MM.1S (cell line): ENCODE measurements at places on chromosomes 5 and 9.

- DNase-seq: no peak
These were observed 6.7 kb upstream of the ALDOB start for GRCh38 chr9:101442318-101442717.

- no peak for DNase-seq
These were observed 32.6 kb upstream of the ACO1 start for GRCh38 chr9:32351845-32352244.

DNA sequence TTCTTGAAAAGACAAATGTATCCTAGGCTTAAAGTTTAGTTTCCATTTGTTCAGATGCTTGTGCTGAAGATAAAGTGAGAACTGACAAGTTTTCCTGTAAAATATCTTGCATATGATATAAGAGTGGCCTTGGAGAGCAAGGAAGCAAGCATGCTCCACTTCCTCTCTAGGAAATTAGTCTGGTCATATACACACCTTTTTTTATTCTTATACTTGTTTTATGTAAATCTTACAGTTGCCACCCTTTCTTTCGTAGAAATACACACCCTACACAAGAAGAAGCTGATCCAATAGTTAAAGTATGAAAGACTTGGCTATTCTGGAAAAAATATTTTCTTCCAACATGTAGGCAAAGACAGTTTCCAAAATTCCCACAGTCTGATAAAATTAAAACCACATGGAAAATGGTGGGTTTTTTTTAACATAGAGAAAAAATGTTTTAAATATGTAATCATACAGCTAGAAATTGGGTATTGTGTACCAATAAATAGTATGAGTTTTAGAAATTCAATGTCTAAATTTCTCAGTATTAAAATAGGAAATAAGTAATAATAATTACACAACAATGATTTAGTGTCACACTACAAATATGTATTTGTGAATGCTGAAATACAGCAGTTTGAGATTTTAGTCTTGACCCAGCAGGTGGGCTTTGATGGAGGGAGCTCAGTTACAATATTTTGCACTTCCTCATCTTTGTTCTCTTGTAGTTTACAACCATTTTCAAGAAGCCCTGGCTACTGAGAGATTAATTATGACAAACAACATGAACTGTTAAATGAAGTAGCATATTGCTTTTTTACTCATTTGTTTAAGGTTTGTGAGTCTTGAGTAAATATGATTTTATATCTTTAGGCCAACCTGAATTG is 185.7 kb upstream of the GNA14 start:
- DNase-seq: no peak

DNA sequence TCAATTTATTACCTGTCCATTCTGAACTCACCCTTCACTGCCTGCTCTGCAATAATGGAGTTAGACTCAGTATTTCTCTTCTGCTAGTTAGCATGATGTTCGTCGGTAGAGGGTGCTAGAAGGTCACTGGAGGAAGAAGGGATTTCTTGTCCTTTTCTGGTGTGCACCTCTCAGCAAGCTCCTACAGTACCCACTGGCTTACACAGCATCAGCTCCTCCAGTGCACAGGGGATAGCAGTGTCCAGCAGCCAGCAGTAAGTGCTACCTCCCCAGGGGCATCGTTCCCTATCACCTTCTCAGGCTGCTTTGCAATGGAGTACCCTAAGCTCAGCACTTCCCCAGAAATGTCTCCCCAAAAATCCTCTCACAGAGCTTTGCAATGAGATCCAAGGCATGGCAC is 45.9 kb upstream of the APC start:
- DNase-seq: peak; percentile 70

GRCh38 chr9:8806150-8806549 is 1006.6 kb upstream of the DMAC1 start:
- DNase-seq: no peak

DNA sequence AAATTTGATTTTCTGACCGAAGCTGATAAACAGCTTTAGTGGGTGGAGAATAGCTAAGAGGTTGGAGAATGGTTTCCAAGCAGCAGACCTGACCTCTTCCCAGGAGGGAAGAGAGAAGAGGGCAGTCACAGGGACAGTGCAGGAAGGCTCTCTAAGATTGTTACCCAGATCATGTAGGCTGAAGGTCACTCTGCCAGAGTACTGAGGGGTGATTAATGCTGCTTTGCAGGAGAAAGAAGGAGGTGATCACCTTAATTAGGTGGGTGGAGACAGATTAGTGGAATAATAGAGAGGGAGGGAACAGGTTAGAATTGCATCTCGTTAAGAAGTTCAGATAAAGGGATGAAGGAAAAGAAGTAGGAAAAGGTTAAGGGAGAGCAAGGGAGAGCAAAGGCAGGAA is 440.5 kb downstream of the BRINP1 start:
- no peak for DNase-seq

GRCh38 chr9:106755736-106756135 is 107.2 kb upstream of the ZNF462 start:
- no peak for DNase-seq

GRCh38 chr5:44932922-44933585 is 124.3 kb downstream of the MRPS30 start:
- DNase-seq: peak; percentile 77

GRCh38 chr5:20367178-20367577 is 379.2 kb upstream of the CDH18 start:
- no peak for DNase-seq

DNA sequence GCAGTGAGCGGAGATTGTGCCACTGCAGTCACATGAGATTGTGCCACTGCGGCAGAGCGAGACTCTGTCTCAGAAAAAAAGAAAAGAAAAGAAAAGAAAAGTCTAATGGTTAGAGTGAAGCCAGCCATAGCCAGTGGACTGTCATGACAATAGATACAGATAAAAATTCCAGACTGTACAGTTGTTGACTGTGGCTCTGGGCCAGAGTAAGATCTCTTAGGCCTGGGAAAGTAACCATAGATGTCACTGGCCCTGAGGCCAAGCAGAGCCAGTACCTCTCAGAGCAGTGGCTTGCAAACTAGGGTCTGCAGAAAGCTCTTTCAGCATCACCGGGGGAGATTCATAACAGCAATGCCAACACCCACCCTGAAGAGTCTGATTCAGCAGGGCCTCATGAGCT is 44.1 kb upstream of the SUB1 start:
- no peak for DNase-seq

DNA sequence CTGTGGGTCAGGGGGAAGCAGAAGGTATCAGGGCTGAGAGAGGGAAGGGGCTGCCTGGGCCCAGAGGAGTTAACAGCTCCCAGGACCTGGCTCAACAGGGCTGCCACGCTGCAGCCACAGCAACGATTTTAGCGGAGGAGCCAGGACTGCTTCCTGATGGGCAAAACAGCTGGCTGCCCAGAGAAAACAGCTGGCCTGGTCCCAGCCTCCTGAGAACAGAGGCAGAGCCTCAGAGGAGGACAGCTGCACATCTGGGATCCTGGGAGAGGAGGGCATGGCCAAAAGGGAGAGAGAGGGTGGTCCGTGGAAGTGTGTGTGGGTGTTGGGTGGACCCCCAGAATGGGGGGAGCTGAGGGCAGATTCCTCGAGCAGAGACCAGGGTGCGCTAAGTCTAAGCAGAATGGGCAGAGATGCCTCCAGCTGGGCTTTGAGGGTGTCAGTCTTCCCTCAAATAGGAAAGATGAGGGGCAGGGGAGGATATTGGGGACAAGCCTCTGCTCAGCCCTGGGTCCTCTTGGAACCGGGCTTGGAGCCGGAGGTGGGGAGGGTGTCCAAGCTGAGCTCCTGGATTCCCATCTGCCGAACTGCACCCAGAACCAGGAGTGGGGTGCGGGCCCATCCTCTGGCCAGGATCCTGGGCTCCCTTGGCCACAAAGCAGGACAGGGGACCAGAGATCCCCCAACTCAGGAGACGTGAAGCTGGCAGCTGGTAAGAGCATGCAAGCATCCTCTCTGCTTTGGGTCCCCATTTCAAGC is 9.1 kb upstream of the CERCAM start:
- no peak for DNase-seq

DNA sequence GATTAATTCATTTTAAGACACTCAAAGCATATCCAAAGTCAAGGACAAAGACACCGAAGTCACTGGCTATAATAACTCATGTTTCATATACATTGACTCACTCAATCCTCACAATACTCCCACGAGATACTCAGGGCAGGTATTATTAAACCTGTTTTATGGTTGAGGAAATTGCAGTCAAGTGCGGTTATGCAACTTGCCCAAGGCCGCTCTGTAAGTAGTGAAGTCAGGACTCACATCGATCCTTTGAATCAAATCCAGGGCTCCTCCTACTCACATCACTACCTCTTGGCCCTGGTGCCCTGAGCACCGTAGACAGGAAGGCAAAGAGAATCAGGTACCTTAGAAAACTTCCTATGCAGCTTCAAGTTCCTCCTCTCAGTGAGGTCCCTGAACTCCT is 87.8 kb upstream of the APC start:
- no peak for DNase-seq

- DNase-seq: no peak
These were observed 9.6 kb downstream of the PFDN1 start for GRCh38 chr5:140293091-140293848.

DNA sequence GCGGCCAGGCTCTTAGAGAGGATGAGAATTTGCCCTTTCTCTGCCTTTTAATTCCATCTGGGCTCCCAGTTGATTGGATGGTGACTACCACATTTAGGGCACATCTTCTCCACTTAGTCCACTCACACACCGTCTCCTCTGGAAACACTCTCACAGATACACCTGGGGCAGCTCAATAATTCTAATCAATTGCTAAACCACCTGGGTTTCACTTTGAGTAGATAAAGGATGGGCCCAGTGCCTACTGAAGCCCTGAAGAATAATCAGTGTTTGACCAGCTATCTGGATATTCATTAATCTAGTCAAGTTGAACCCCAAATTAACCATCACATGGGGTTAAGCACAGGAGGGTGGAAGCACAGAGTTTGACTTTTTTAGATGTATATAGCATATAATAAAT is 19.1 kb downstream of the MAN2A1 start:
- DNase-seq: no peak

- no peak for DNase-seq
These were observed 57.4 kb upstream of the ECM2 start for GRCh38 chr9:92592946-92593861.

DNA sequence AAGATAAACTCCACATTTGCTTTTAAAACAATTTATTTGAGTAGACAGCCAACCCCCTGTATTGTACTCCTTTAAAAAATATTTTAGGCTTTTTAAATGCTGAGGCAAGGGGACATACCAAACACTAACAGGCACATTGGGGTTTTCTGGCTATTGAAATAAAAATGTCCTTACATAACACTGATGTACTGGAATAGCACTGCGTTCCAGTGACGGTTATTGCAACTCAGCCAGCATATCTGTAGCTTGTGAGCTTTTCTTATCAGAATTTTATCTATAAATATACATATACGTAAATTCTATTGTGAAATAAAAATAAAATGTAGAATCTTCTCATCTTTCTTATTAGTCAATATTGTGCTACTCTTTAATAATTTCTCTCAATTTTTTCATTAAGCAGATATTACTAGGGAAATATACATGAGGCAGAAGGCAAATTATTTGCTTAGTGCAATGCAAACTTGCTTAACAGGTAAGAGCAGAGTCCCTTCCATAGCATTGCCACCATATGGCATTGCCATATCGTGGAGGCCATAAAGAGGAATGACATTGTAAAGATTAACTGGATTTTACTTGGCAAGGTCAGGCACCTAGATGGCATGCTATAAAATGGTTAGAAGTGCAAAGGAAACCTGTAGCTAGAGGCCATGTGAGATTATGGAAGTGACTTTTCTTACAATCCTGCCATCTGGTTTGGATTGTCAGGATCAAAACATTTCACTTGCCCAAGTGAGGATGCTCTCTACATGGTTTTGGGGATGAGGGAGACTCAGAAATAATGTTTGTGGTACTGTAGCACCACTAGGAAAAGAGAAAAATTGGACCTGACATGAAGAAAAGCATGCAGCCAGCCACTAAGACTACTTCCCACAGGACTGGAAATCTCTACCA is 94.8 kb upstream of the CDKN2B start:
- no peak for DNase-seq

DNA sequence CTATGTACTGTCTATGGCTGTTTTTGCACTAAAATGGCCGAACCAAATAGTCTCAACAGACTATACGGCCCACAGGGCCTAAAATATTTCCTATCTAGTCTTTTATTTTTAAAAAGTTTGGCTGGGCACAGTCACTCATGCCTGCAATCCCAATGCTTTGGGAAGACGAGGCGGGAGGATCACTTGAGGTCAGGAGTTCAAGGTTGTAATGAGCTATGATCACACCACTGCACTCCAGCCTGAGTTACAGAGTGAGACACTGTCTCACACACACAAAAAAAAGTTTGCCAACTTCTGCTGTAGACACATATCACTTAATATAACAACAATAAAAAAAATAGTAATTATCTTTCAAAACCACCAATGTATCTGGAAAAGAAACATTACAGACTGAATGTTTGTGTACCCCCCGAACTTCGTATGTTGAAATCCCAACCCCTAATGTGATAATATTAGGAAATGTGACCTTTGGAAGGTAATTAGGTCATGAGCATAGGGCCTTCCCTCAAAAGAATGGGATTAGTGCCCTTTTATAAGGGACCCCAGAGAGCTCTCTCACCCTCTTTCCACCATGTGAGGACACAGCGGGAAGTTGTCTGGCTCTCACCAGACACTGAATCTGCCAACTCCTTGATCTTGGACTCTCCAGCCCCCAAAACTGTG is 53.5 kb upstream of the HK3 start:
- no peak for DNase-seq

GRCh38 chr5:17670353-17670752 is 36.1 kb downstream of the TAF11L14 start:
- no peak for DNase-seq

DNA sequence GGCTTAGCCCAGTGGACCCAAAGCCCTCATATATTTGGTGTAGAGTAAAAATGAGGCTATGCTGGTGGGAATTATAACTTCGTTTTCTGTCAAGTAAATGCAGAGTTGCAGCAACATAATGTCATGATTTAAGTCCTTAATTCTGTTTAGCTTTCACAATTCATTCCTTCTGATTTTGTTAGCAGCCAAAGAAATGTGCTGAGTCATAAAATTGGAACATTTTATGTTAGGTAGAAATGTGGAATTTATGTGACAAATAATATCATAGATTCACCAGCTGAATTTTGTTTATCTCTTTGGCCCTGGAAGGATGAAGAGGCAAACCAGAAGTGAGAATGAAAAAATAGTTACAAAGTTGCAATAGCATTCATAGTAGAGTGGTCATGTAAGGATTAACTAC is 247.0 kb downstream of the TRPM3 start:
- no peak for DNase-seq

DNA sequence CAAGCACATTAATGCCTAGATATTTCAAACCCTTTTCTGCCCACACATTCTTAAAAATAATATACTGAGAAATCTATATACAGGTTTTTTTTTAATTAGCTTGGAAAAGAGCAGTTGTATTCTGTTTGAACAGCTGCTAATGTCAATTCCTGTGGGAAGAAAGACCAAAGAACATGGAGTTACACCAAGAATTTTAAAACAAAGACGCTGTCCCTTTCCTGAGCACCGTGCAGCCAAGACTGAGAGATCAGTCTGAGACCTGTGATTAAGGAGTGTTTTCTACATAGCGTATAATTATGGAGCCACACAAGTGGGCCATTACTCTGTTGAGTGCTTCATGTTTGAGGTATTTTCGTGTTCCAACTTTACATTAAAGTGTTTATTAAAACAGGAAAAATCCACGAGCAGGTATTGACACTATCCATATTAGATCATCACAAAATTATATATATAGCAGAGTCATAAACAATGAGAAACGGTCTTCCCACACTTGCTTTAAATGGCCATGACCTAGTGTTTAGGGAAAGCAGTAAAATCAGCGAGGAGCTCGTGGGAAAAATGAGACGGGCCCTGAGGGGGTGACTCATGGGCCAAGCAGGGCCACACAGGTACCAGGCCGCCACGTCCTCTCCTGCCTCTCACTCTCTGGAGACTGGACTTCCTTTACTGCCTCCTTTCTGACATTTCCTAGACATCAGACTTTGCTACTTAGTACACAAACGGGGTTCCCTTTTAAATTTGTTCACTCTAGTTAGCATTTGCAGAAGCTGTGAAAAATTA is 153.1 kb upstream of the OTULINL start:
- DNase-seq: no peak
